Aorta (tissue), 5 donors: ENCODE measurements at places on chromosomes 5 and 9. TPM values are rescaled to one million over a fixed set of nuclear protein-coding genes. Genes with fewer than 3 reads are reported as not detected.
A peak's percentile ranks its signal among the peaks of the same experiment; 100 is the strongest.

- no peak for DNase-seq
- H3K36me3 ChIP-seq: no peaks in the 10 kb centered on the region
- no peak overlapping the region for H3K4me3 ChIP-seq
- no peak overlapping the region for H3K27ac ChIP-seq
- H3K4me1 ChIP-seq: peaks cover 2% of the 10 kb centered on the region
- H3K27me3 ChIP-seq: no peaks in the 10 kb centered on the region
Measured at GRCh38 chr5:124061068-124061430, 549.1 kb downstream of the CSNK1G3 start.

The SPINK7 gene
- not detected for total RNA-seq

- H3K27ac ChIP-seq: no peak overlapping the region
- no peaks in the 10 kb centered on the region for H3K27me3 ChIP-seq
- H3K36me3 ChIP-seq: no peaks in the 10 kb centered on the region
- no peak overlapping the region for H3K4me3 ChIP-seq
- DNase-seq: no peak
- H3K4me1 ChIP-seq: no peaks in the 10 kb centered on the region
Measured at GRCh38 chr9:74653410-74654080, 156.4 kb downstream of the RORB start.

The CDX1 gene
- not detected for total RNA-seq

DNA sequence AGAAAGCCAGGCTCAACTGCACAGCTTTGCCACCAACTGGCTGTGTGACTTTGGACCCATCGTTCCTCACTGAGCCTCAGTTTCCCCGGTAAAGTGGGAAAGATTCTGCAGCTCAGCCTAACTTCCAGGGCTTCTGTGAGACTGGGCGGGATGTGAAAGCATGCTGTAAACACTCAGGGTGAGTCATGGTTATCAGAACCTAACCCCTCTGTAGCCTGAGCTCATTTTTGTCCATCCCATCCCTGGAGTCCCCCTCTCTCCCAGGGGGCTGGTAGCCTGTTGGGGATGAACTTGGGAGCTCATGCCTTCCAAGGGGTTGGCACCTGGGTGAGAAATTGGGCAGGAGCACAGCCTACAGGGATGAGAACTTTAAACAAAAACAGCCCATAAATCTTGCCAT lies 2.3 kb downstream of the CCDC69 start:
- H3K4me3 ChIP-seq: no peak overlapping the region
- H3K4me1 ChIP-seq: peaks cover 2% of the 10 kb centered on the region
- no peak overlapping the region for H3K27ac ChIP-seq
- DNase-seq: no peak
- no peaks in the 10 kb centered on the region for H3K36me3 ChIP-seq

The GCNT4 gene
- 5.6 TPM for total RNA-seq

GRCh38 chr9:136276716-136277115 lies 27.2 kb downstream of the CCDC187 start:
- no peaks in the 10 kb centered on the region for H3K4me1 ChIP-seq
- H3K4me3 ChIP-seq: no peak overlapping the region
- no peaks in the 10 kb centered on the region for H3K36me3 ChIP-seq
- H3K27ac ChIP-seq: no peak overlapping the region

DNA sequence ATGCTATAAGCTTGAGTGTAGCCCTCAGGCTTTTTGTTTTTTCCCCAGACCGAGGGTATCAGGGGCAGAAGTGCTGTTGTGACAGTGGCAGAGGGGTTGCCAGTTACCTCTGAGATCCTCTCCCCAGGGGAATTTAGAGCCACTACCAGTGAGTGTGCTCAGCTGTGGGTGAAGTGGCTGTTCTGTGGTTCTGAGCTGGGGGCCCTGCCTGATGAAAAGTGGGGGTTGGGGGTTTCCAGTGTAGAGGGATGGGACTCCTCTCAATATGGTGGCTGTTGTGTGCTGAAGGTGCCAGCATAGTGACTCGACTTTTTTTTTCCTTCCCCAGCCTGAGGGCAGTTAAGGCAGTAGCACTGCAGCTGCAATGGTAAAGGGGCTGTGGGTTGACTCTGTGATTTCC lies 506.7 kb downstream of the TMEM232 start:
- H3K27me3 ChIP-seq: no peaks in the 10 kb centered on the region
- H3K36me3 ChIP-seq: no peaks in the 10 kb centered on the region
- H3K4me3 ChIP-seq: no peak overlapping the region
- H3K4me1 ChIP-seq: no peaks in the 10 kb centered on the region

DNA sequence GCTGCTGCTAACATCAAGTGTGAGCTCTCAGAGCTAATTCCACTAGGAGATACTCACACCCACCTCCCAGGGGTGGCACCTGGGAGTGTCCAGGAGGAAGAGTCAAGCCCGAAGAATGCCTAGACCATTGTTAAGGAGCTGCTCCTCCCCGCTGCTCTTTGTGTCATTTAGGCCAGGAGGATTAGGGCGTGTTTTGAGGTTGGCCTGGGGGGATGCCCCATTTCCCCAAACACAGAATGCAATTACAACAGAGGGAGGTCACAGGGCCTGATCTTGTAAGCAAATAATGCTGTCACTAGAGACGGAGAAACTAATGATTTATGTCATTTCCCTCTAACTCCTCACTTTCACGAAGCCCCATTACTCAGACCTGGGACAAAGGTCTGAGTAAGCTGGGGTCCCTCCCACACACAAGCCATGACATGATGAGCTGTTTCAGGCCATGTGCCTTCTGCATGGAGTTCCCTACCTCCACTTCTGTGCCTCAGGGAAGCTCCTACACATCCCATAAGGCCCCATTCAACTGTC lies 312.5 kb downstream of the ACTL7B start:
- no peak for DNase-seq
- H3K4me1 ChIP-seq: no peaks in the 10 kb centered on the region
- H3K36me3 ChIP-seq: no peaks in the 10 kb centered on the region
- no peaks in the 10 kb centered on the region for H3K27me3 ChIP-seq
- H3K4me3 ChIP-seq: no peak overlapping the region
- no peak overlapping the region for H3K27ac ChIP-seq

- H3K4me3 ChIP-seq: peak overlapping the region; percentile 6
- no peaks in the 10 kb centered on the region for H3K36me3 ChIP-seq
- H3K27ac ChIP-seq: peak overlapping the region; percentile 7
- H3K4me1 ChIP-seq: no peaks in the 10 kb centered on the region
- DNase-seq: peak; percentile 80
Measured at GRCh38 chr5:43039471-43040286, 440 bp downstream of the ANXA2R start.

DNA sequence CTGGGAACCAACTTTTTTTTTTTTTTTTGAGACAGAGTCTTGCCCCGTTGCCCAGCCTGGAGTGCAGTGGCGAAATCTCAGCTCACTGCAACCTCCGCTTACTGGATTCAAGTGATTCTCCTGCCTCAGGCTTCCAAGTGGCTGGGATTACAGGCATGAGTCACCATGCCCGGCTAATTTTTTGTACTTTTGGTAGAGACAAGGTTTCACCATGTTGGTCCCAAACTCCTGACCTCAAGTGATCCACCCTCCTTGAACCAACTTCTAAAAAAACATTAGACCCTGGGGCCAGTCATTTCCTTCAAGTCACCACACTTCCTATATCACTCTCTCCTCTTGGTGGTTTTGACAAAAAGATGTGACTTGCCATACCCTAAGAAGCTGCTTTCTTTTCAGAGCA lies 10.9 kb upstream of the SHROOM1 start:
- no peak overlapping the region for H3K27ac ChIP-seq
- DNase-seq: no peak
- no peaks in the 10 kb centered on the region for H3K27me3 ChIP-seq
- H3K4me3 ChIP-seq: no peak overlapping the region
- H3K4me1 ChIP-seq: no peaks in the 10 kb centered on the region

DNA sequence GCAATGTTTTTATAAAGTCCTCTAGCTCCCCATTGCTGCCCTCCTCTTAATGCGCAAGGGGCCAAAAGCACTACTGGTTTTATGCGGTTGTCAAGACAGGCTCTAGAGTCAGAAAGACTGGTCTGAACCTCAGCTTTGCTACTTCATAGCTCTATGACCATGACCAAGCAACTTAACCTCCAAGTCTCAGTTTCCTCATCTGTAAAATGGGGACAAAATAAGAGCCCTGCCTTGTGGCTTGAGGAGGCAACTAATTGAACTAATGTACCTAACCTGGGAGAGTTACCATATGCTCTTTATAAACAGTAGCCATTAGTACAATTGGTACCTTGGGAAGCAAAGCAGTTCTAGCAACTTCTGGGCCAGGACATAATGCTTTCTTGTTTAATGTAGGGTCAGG lies 36.5 kb downstream of the ANXA6 start:
- H3K36me3 ChIP-seq: peaks cover 12% of the 10 kb centered on the region
- H3K4me3 ChIP-seq: no peak overlapping the region
- H3K27ac ChIP-seq: no peak overlapping the region

The SLC36A2 gene
- not detected for total RNA-seq
